Thoracic aorta (tissue), 2 donors: ENCODE measurements at places on chromosomes 6 and 20. TPM values are rescaled to one million over a fixed set of nuclear protein-coding genes. Genes with fewer than 3 reads are reported as not detected.

- no peaks in the 10 kb centered on the region for H3K4me1 ChIP-seq
- no peak for DNase-seq
- no peaks in the 10 kb centered on the region for H3K36me3 ChIP-seq
- no peak overlapping the region for H3K4me3 ChIP-seq
Measured at GRCh38 chr20:15703171-15703911, 869.9 kb downstream of the KIF16B start.

DNA sequence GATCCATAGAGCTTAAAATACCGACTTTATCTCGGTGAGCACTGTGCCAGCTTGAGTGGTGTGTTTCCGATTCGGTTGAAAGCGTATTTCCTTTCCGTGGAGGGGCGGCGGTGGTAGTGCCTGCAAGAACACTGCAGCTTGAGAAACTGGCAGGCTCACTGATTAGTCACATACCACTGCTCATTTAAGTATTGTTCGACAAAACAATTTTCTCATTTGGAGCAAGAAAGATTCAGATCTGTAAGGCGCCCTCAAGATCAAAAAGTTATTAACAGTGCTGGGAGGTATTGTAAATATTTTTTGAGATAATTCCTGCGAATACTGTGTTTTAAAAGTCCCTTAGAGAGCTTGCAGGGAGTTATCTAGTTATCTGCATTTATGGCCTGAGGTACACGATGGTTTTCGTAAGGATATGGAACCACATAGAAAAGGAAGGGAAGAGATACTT, 1.3 kb downstream of the MAPK14 start:
- H3K4me3 ChIP-seq = peak overlapping the region; percentile 91
- peak; percentile 43 for DNase-seq

- peaks cover 11% of the 10 kb centered on the region for H3K4me1 ChIP-seq
- H3K36me3 ChIP-seq = no peaks in the 10 kb centered on the region
- H3K27me3 ChIP-seq = no peaks in the 10 kb centered on the region
- peak overlapping the region; percentile 53 for H3K27ac ChIP-seq
Measured at GRCh38 chr20:11207749-11208502, 534.1 kb upstream of the JAG1 start.

DNA sequence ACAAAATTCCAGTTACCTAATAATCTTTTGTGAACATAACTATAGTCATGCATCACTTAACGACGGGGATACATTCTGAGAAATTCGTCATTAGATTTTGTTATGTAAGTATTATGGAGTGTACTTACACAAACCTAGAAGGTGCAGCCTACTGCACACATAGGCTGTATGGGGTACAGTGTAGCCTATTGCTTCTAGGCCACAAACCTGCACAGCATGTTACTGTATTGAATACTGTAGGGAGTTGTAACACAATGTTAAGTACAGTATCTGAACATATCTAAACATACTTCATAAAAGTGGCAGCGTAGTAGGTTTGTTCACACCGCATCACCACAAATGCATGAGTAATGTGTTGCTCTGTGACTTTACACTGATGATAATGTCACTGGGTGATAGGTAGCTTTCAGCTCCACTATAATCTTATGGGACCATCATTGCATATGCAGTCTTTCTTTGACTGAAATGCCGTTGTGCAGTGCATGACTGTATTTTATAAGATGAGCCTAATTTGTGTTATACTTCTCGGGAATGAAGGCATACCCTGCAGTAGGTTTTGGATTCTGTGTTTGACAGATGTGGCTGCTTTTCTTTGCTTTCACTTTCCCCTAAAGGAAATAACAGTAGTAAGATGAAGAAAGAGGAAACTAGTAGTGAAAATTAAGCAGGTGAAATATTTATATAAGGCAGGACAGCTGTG, 365.6 kb downstream of the FARS2 start:
- no peaks in the 10 kb centered on the region for H3K4me1 ChIP-seq
- no peak overlapping the region for H3K27ac ChIP-seq
- no peak for DNase-seq
- H3K4me3 ChIP-seq = no peak overlapping the region
- H3K36me3 ChIP-seq = no peaks in the 10 kb centered on the region

DNA sequence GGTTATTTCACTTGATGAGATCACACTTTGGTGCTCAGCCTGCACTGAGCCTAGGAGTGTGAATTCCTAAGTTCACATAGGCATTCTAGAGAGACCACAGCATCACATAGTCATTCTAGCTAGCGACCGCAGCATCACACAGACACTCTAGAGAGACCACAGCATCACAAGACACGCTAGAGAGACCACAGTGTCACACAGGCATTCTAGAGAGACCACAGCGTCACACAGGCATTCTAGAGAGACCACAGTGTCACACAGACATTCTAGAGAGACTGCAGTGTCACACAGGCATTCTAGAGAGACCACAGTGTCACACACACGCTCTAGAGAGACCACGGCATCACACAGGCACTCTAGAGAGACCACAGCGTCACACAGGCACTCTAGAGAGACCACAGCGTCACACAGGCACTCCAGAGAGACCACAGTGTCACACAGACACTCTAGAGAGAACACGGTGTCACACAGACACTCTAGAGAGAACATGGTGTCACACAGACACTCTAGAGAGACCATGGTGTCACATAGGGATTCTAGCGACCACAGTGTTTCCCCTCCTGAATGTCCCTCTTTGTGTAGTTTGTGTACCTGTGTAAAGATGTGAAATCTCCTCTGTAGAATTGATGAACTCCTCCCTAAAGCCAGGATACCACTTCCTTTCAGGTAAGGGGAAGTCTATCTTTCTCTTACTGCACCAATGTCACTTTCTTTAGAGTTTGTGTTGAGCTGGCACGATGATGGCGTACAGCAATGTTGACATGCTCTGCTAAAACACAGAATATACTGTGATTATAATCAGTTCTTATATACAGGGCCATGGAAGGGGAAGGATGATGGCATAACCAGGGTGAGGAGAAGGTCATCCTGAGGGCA, 169.4 kb downstream of the ZDHHC14 start:
- no peak for DNase-seq
- H3K4me3 ChIP-seq = no peak overlapping the region
- H3K4me1 ChIP-seq = no peaks in the 10 kb centered on the region
- no peaks in the 10 kb centered on the region for H3K27me3 ChIP-seq

DNA sequence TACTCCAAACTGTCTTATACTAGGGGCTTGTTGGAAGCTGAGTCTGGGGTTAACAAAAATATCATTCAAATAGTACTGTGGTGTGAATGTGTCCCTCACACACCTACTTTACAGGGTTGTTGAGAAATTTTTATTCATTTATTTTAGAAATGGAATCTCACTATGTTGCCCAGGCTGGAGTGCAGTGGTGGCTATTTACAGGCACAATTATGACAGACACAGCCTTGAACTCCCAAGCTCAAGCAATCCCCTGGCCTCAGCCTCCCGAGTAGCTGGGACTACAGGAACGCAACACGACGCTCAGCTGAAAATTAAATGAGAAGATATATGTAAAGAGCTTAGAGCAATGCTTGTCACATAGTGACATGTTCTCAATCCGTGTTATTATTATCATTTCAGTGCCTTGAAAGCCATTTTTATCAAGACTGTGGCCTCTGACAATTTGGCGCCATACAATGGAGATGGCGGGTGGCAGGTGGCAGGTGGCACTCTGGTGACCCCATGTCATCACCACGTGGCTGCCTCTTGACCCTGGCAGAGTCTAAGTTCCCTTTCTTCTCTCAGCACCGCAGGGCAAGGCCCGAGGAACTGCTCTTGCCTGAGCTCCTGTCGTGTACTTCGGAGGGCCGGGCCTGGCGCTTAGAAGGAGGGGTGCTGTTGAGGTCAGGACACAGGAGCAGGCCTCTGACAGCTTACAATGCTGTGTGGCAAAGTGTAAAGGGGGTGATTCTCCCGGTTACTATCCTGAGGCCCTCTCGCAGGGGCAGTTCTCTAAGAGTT, 64.5 kb downstream of the STX11 start:
- H3K4me3 ChIP-seq = peak overlapping the region; percentile 85
- H3K27me3 ChIP-seq = no peaks in the 10 kb centered on the region
- peaks cover 12% of the 10 kb centered on the region for H3K4me1 ChIP-seq
- H3K36me3 ChIP-seq = no peaks in the 10 kb centered on the region
- H3K27ac ChIP-seq = peak overlapping the region; percentile 85

DNA sequence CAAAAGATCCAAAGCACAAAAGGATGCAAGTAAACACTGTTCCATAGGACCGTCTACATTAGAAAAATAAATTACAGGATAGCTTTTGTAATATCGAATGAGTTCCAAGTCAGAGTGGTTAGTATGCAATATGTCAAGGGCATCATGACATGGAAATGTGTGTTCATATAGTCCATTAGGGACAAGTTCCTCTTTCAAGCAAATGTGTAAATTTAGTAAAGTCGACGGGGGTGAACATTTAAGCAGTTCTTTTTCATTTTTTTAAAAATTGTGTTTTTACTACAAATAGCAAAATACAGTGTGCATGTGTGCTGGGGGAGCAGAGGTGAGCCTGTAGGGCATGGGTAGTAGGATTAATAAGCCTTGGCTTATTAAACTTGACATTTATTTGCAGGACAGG, 359.0 kb downstream of the ESR1 start:
- no peak overlapping the region for H3K27ac ChIP-seq
- no peak overlapping the region for H3K4me3 ChIP-seq
- peaks cover 21% of the 10 kb centered on the region for H3K4me1 ChIP-seq
- H3K27me3 ChIP-seq = no peaks in the 10 kb centered on the region

- no peak for DNase-seq
- H3K36me3 ChIP-seq = peaks cover 24% of the 10 kb centered on the region
- peak overlapping the region; percentile 98 for H3K4me3 ChIP-seq
- no peaks in the 10 kb centered on the region for H3K27me3 ChIP-seq
Measured at GRCh38 chr6:30555816-30556065, 548 bp downstream of the GNL1 start.

DNA sequence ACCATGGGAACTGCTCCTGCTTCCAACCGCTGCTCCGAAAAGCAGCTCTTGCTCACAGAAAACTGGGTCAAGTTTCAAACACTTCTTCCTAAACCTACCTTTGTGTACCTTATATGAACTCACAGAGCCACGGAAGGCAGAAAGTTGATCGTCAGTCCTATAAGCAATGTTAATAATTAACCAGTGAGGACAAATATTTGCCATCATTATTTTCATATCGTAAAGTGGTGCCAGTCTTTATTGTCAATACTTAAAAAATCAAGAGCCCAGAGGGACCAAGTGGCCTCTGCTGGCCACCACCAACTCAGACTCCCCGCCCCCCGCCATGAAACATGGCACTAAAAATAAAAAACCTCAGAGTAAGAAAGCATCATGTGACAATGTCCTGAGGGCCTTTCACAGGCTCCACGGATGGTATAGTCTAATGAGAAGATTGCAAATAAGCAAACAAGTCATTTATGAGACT, 9.1 kb upstream of the PBOV1 start:
- no peaks in the 10 kb centered on the region for H3K4me1 ChIP-seq
- no peak overlapping the region for H3K4me3 ChIP-seq
- no peaks in the 10 kb centered on the region for H3K27me3 ChIP-seq
- DNase-seq = no peak
- no peaks in the 10 kb centered on the region for H3K36me3 ChIP-seq

- H3K4me3 ChIP-seq = no peak overlapping the region
- peaks cover 18% of the 10 kb centered on the region for H3K4me1 ChIP-seq
- DNase-seq = peak; percentile 80
- peak overlapping the region; percentile 9 for H3K27ac ChIP-seq
- H3K36me3 ChIP-seq = no peaks in the 10 kb centered on the region
Measured at GRCh38 chr20:5072756-5073659, 46.8 kb downstream of the PCNA start.

DNA sequence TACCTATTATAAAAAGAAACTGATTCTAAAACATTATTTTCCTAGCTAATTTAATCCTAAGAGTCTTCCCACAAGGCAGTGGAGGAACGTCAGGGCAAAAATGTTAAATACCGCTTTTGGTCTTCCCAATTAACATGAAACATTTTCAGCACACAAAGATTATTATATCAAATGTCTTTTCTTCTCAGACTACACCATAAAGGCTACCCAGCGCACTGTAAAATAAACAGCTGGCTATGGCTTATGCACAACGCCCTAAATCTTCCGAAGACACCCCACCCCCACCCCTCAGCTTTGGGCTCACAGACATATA, 1.0 kb downstream of the NUDT3 start:
- peaks cover 29% of the 10 kb centered on the region for H3K4me1 ChIP-seq
- H3K27ac ChIP-seq = peak overlapping the region; percentile 97
- H3K36me3 ChIP-seq = no peaks in the 10 kb centered on the region
- H3K4me3 ChIP-seq = peak overlapping the region; percentile 99
- DNase-seq = no peak

GRCh38 chr6:21663966-21664313, 70.4 kb downstream of the SOX4 start:
- peaks cover 2% of the 10 kb centered on the region for H3K4me1 ChIP-seq
- H3K27ac ChIP-seq = no peak overlapping the region
- H3K4me3 ChIP-seq = peak overlapping the region; percentile 87
- no peaks in the 10 kb centered on the region for H3K36me3 ChIP-seq
- DNase-seq = no peak

DNA sequence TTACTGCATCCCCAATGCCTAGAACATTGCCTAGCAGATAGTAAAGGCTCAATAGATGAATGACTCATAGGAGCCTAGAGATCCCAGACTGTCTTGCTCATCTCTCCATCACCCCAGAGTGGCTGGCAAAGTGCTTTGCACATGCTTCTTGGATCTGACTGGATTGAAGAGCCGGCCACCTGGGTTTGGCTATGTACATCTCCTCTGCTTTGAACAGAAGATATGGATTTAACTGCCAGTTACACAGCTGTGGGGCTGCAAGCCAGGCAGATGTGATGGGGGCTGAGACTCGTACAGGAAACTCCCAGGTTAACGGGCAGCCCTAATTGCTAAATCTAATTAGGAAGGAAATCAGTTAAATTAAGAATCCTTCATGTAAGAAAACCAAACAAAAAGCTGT, 28.6 kb downstream of the MYLIP start:
- no peak overlapping the region for H3K4me3 ChIP-seq
- no peak for DNase-seq
- peaks cover 5% of the 10 kb centered on the region for H3K4me1 ChIP-seq
- no peak overlapping the region for H3K27ac ChIP-seq
- H3K36me3 ChIP-seq = no peaks in the 10 kb centered on the region

The ULBP2 gene
- not detected for total RNA-seq

The JAG1 gene
- 237 TPM for total RNA-seq

The NT5E gene
- total RNA-seq = 47.4 TPM

The SLC32A1 gene
- total RNA-seq = not detected

The KCNG1 gene
- 0.41 TPM for total RNA-seq

The SIGLEC1 gene
- total RNA-seq = 45.5 TPM

The PRKN gene
- 10.4 TPM for total RNA-seq

The EIF2S2 gene
- total RNA-seq = 35.8 TPM

The CAP2 gene
- 20.8 TPM for total RNA-seq

The CUL7 gene
- total RNA-seq = 14.8 TPM

The PHACTR1 gene
- total RNA-seq = 42.9 TPM

The CST4 gene
- total RNA-seq = not detected
